ENCODE measurements at places on chromosomes 3 and 15. TPM values are rescaled to one million over a fixed set of nuclear protein-coding genes. Genes with fewer than 3 reads are reported as not detected.

DNA sequence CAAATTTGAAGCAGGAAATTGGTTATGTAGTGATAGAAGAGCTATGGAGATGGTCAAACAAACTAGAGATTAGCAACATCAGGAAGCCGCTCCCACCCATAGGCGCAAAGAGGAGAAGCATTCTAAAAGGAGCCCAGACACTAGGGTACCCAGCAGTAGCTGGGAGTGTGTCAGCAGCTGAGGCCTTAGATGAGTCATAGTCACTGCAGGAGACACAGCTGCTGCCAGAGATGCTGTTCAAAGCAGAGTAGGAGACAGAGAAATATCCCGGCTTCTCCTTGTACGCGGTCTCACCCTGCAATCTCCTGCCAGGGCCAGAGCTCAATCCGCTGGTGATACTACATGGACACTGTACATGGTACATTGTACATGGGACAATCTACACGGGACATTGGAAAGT lies 61.9 kb downstream of the VGLL3 start:
- no peak for DNase-seq

DNA sequence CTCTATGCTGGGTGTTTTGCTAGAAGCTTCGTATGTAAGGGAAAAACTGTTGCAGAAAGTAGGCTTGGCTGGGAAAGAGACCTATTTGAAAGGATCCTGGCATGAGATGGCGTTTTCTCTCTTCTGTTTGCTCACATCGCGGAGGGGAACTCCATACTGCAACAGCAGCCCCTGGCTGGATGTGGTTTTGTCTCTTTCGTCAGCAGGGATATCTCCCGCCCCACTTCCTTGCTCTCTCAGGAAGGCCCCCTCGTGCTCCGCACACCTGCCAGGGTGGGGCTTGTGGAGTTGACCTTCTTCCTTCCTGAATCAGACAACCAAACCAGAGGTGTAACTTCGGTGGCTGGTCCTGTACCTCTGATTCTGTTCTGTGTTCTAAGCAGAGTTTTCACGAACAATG lies 26.4 kb upstream of the MYZAP start:
- DNase-seq, result no peak

GRCh38 chr3:28669870-28670269 lies 321.2 kb upstream of the AZI2 start:
- DNase-seq, result no peak

DNA sequence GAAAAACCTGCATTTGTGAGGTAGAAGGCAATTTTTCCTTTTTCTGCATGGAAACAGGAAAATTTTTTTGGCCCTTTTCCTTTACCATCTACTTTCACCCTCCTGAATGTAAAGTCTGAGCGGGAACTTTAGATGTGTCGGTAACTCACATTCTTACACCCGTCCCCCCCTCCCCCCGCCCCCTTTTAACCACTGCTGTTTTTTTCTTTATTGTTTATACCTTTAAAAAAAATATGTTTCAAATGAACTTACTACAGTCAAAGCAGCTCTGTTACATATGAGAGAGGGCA lies 487 bp upstream of the HES1 start:
- no peak for DNase-seq

Gene ANKRD63
- not detected for polyA plus RNA-seq

GRCh38 chr3:179658606-179659005 lies 5.8 kb downstream of the USP13 start:
- no peak for DNase-seq

DNA sequence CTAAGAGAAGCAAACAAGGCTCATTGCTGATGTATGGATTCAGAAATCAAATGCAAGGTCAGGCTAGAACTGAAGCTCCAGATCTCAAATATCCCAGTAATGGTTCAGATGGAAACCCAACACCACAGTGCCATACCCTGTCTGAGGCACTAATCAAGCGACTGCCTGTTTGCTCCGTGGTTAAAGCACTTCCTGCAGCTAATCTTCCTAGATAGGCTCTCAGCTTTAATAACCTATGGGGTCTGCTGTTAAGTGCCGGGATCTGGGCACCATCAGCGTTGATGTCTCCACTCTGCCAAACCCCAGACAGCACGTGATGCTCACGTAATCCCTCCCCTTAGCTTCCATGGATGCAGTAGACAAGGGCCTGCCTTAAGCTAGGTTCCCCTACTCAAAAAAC lies 262.6 kb downstream of the MECOM start:
- no peak for DNase-seq

DNA sequence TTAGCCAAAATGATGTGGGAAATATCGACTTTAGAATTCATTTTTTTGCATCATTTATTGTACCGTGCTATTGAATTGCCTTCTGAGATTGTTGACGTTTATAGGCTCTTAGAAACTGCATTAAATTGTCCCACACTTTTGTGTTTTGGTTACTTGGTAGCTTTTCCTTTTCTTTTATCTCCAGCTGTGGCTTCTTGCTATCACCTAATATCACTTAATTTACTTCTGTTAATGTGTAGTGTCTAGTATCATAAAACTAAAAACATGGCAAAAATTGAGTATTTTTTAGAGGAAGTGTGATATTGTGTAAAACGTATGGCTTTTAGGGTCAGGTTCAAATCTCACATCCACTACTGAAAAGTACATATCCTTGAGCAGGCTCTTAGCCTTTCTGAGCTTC lies 11.2 kb downstream of the TMOD3 start:
- DNase-seq, result no peak

- no peak for DNase-seq
These were observed 142.7 kb upstream of the DPPA4 start for GRCh38 chr3:109480014-109480413.

GRCh38 chr3:5151586-5151985 lies 29.5 kb downstream of the ARL8B start:
- DNase-seq, result no peak

Gene HACL1
- 16.9 TPM for polyA plus RNA-seq

GRCh38 chr3:173819368-173819767 lies 421.8 kb downstream of the NLGN1 start:
- DNase-seq, result no peak

DNA sequence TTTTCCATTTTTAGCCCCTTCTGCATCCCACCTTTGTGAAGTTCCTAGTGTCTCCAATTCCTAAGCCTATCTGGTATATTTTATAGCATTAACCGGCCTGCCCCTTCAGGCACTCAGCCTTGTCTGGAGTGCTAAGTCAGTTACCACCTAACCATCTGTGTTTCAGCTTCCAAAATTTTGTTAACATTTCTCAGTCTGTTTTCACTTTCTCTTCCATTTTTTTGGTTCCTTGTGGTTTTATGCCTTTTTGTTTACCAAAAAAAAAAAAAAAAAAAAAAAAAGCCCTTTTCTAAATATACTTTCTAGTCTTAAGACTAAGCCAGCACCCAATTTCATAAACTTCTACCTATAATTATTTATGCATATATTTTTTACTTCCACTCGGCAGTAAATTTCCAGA lies 92.4 kb downstream of the CSNK1G1 start:
- DNase-seq, result no peak

Gene PTPRG
- 76.3 TPM for polyA plus RNA-seq

Gene WDR93
- polyA plus RNA-seq, result 2.4 TPM

Gene FRMD4B
- polyA plus RNA-seq, result 39.5 TPM

Gene RAD51
- polyA plus RNA-seq, result 13.1 TPM

DNA sequence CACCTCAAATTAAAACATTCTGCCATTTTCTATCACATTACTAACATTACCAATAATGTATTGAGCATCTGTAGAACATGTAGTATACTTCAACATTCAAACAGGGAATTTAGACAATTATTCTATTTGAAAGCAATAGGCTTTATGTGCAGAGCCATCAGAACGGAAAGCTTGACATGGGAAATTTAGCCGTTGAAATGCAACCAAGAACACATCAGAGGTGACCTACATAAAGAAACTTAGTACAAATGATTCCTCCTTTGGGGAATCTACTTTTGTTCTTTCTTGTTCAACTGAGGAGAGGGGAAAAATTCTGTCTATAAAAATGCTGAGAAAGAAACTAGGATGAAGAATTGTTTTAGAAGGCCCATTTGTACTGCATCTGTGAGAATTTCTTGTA lies 38.6 kb upstream of the RBMS3 start:
- no peak for DNase-seq

- DNase-seq, result no peak
These were observed 7.8 kb downstream of the KNG1 start for GRCh38 chr3:186724911-186725310.

Gene DNAJB11
- polyA plus RNA-seq, result 78.4 TPM

GRCh38 chr15:98226578-98226977 lies 266.1 kb downstream of the ARRDC4 start:
- no peak for DNase-seq

- no peak for DNase-seq
These were observed 177.3 kb downstream of the CDIN1 start for GRCh38 chr15:36756707-36757106.

Gene MNS1
- polyA plus RNA-seq, result 33.2 TPM

All from right renal pelvis (tissue), 4 donors.